ELR (cell line): ENCODE measurements at places on chromosomes 6 and 20.

GRCh38 chr6:140203661-140204147 is 829.3 kb upstream of the CITED2 start:
- DNase-seq: peak; percentile 71

DNA sequence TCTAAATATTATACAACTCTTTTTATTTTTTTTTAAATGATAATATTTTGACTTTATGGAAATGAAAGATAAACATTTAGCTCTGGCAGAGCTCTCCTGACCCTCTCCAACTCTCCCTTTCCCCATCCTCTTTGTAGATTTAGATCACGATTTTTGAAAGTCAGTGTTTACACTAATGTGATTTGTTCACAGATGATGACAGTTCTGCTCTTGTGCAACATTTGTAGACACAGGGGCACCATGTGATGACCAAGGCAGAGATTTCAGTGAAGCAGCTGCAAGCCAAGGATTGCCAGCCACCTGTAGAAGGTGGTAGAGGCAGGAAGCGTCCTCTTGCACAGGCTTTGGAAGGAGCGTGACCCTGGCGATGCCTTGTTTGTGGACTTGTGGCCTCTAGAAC is 483.2 kb downstream of the QKI start:
- peak; percentile 24 for DNase-seq

DNA sequence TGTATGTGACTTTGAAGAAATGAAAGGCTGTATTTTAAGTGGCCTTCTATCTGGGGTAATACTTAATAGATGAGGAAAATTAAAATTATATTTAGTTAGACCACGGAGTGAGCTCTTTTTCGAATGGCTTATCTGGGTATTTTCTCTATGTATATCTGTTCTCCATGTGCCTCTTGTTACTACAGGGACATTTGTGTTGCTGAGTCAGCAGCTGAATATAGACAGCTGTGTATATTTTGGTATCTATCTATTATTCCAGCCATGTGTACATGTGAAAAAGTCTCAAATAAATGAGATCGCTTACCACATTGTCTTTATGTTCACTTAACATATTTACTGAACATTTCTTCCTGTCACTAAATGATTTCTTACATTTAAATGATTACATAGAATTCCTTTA is 57.2 kb downstream of the TMEM200A start:
- DNase-seq: no peak

DNA sequence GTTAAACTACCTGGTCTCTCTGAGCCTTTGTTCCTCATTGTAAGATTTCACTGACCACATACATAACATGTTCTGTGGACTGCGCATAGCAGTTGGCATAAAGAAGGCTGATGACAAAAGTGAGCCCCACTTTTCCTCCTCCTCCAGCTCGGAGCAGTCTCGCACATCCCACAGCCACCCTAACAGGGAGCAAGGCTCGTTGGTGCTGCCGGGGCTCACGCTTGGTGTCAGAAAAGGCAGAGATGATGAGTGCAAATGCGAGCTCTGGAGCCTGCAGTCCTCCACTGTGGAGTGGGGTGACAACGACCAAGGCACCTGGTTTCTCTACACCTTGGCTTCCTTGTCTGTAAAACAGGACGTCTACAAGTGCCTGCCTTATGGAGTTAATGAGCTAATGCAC is 9.7 kb downstream of the TGM3 start:
- no peak for DNase-seq

DNA sequence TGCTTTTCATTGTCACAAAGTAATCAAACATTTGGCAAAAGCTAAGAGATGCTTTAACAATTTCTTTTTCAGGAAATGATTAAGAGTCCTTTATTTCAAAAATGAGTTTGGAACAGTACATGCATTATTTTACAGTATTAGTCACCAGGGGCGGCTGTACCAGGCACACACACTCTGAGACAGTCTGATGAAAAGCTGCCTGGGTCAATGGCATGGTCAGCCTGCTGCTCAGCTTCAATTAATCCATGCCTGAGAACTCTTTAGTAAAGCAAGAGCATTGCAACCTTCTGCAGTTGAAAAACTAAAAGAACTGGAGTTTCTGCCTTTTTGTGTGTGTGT is 105.5 kb downstream of the TULP4 start:
- peak; percentile 78 for DNase-seq

GRCh38 chr20:34431168-34431567 is 68.1 kb downstream of the ITCH start:
- DNase-seq: no peak

DNA sequence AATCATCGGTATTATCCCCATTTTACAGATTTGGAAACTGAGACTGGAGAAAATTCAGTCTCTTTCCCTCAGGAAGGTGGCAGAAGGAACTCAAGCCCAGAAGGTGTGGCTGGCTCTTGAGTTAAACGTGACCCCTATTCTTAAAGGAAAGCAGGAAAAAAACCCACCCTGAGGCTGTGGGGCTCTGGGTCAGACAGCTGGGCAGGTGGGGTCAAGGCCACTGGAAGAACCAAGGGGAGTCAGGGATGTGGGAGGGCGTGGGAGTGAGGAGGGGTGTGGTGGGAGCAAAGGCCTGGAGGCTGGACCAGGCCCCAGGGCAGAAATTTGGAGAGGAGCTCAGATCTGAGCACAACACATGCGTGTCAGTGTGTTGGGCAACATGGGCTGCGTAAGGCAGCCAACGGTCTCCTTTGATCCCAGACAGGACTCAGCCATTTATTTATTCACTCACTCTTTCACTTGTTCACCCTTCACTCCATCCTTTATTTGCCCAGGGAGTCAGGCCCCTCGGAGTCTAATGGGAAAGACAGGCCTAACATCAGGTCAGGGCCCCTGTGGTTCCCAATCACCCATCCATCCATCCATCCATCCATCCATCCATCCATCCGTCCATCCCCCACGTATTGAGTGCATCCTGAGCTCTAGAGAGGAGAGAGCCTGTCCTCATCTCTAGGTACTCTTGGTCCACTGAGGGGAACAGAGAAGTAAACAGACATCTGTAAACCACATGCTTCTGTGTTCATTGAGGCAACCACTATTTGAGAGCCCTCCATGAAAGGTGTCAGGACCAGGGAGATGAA is 165.0 kb downstream of the VEGFA start:
- no peak for DNase-seq

DNA sequence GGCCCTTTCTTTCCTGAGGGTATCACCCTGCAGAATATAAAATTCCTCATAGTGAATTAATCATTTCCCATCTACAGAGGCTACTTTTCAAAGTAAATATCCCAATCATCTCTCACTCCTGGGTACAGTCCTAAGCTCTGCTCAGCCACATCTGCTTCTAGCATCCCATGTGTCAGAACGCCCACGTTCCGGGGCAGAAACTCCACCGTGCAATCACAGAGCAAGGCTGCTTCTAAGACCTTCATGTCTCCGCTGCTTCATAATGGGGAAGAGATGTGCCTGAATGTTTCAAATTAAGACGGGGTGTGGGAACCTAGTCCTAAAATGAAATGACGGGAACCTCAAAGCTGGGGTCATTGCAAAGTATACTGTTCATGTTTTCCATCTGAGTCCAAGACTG is 208.8 kb upstream of the GMDS start:
- no peak for DNase-seq

GRCh38 chr6:151452750-151453427 is 963 bp upstream of the RMND1 start:
- peak; percentile 64 for DNase-seq

DNA sequence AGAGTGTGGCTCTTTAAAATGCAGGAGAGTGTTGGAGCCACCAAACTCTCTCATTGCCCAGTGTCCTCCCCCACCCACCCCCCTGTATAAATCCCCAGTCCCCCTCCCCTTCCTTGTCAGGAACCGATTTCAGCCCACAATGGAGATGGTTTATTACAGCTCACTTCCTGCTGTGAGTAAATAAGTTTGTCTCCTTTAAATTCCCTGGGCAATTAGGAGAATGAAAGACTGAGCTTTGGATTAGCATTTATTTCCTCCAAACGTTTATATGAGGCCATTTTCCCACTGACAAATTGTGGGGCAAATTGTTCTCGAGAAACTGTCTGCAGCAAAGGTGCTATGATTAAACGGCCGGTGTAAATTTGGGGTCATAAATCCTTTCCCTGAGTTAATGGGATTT is 128.8 kb downstream of the DHX35 start:
- no peak for DNase-seq

GRCh38 chr20:61027218-61027617 is 224.8 kb upstream of the CDH4 start:
- no peak for DNase-seq

- DNase-seq: no peak
Observed at GRCh38 chr6:28370440-28370839, 20.7 kb downstream of the ZKSCAN3 start.

DNA sequence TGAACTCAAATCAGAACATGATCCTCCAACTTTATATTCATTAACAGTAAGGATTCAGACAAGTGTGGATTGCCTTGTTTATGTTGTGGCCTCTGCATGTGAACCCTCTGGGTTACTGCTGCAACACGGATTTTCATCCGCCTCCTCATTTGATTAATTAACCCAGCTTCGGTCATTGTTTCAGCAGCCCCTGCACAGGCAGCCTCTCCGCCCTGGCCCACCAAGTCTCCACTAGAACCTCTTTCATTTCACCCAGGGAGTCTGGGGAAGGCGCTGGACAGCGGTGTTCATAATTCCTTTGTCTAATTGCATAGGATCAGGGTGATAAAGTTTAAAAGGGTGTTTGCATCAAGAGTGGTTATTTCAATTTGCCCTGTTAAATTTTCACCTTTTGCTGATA is 15.7 kb downstream of the NKX2-2 start:
- DNase-seq: no peak

DNA sequence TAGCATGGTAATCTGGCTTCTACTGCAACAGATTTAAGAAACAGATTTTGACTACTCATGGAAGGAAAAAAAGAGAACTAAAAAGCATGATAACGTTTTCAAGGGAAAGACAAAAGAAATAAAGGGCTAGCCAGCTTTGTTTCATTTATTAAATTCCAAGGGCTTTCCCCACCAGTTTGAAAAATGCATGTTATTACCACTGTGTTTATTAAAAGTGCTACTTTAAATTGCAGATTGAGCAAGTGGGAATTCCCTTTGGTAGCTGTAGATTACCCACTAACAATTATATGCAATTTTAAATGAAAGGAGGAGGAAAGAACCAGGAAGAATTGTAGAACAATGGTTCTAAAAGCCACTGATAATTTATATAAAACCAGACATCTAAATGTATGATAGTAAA is 40.6 kb upstream of the NHSL1 start:
- DNase-seq: no peak

DNA sequence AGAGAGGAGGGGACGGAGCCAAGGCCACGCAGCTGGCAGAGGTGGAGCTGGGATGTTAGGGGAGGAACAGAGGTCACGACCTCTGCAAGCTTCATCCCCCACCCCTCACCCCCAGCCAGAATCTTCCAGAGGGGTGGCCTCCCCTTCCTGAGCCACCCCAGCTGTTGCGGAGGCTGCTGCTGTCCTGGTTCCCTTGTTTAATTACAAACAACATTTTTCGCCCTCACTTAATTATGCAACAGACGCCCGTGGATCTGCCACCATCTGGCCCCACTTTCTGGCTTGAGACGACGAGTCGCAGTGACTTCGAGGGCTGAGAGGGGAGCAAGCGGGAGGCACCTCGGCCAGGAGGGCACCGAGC is 153.7 kb upstream of the PTPN1 start:
- no peak for DNase-seq

DNA sequence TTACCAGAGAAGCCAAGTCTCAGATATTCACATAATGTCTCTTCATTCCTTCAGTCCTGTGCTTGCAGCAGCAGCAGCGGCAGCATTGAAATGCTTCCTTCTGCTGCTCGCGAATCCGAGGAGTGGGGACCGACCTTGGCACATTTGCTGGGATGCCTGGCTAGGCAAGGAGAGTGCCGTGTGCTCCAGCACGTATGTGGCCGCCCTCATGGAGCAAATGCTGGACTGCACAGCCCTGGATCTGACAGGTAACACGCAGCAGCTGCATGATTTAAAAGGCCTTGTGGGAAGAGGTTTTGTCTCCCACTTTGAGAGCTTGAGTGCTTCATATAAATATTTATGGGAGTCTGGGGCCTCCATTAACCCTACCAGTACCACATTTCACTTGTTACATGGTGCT is 9.9 kb downstream of the MAFB start:
- no peak for DNase-seq

DNA sequence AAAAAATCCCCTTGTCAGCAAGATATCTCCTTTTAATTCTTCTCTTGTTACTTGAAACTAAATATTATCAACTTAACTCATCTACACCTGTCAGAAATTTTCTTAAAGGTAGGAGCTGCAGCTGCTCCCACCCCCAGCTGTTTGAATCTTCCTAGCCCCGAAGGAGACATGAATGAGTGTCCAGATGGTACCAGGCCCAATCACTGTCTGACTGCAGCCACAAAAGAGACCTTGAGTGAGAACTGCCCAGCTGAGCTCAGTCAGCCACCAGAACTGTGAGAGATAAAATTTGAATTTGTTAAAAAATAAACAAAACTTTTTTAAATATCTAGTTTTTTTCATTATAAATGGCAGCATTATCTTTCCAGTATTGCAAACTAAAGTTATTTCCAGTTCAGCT is 84.7 kb downstream of the PRSS35 start:
- no peak for DNase-seq

GRCh38 chr6:158830736-158831135 is 11.6 kb upstream of the EZR start:
- no peak for DNase-seq

DNA sequence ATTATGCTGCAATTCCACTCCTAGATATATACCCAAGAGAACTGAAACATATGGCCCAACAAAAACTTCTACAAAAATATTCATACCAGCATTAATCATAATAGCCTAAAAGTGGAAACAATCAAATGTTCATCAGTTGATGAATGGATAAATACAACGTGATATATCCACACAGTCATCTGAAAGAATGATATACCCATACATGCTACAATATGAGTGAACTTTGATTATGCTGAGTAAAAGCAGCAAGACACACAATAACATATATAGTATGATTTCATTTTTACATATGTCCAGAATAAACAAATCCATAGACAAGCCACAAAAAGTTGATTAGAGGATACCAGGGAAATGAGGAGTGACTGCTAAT is 30.7 kb downstream of the CDK19 start:
- DNase-seq: no peak

- DNase-seq: no peak
Observed at GRCh38 chr20:4022386-4023286, 7.3 kb upstream of the RNF24 start.

- no peak for DNase-seq
Observed at GRCh38 chr20:45416917-45417316, 976 bp downstream of the PIGT start.
